BJ (cell line): ENCODE measurements at places on chromosomes 12 and 14.
A peak's percentile ranks its signal among the peaks of the same experiment; 100 is the strongest.

DNA sequence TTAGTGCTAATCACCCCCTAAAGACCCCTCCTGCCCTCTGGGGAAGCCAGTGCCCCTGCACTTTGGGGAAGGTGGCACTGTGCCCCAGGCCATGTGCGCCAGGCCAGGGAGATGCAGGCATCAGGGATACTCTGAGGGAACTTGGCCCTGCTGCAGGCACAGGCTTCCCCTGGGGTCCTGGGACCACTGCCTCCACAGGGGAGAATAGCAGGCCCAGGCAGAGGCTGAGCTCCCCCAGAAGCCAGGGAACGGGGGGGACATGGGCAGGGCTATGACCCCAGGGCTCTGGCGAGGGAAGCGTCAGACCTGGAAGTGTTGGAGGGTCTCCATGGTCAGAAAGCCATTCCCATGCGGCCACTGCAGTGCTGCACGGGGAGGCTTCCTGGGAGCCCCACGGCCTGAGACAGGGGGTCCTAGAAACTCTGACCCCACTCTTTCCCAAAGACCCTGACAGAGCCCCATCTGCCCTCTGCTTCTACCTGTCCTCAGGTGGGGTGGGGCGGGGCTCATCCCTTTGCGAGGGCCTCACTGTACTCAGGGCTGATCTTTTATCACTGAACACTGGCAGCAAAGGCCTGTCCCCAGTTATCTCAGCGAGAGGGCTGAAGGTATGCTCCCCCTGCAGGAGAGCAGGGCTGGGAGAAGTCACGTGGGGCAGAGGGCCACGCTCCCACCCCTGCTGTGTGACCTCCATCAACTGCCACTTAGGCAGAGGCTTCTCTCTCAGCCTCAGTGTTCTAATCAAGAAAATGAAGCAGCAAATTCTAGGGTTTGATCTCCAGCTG lies 160.0 kb downstream of the CALM1 start:
- DNase-seq, result no peak

DNA sequence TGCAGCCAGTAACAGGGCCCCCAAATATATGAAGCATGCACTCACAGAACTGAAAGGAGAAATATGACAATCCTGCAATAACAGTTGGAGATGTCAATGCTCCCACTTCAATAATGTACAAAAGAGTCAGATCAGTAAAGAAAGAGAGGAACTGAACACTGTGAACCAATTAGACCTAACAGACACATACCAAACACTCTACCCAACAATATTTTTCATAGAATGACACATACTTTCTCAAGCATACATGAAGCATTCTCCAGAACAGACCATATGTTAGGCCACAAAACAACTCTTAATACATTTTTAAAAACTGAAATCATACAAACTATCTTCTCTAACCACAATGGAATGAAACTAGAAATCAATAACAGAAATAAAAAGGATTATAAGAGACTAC lies 80.2 kb downstream of the ELK3 start:
- peak; percentile 10 for DNase-seq

GRCh38 chr12:65845751-65846537 lies 21.7 kb downstream of the HMGA2 start:
- DNase-seq, result no peak

DNA sequence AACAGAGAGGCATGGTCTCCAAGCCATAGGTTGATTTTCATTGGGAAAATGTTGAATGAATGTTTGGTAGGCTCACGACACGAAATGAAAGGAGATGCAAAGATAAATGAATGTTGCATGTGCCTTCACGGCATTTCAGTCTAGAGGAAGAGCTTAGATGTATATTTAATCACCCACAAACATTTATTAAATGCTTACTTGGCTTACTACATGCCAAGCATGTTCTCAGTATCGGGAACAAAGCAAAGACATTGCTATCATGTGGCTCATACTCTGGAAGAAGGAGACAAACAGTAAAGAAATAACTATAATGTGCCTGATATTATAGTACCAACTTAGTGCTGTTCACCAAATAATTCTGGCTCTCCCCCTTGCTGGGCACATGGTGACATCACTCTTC lies 133.5 kb downstream of the LLPH start:
- DNase-seq, result no peak

GRCh38 chr14:65850429-65851135 lies 438.1 kb downstream of the FUT8 start:
- DNase-seq, result no peak

GRCh38 chr14:71589609-71590008 lies 342.6 kb upstream of the RGS6 start:
- no peak for DNase-seq
